ENCODE measurements at places on chromosomes 7 and 10.

- no peak for DNase-seq
Observed at GRCh38 chr7:47347346-47347745, 234.6 kb downstream of the TNS3 start.

DNA sequence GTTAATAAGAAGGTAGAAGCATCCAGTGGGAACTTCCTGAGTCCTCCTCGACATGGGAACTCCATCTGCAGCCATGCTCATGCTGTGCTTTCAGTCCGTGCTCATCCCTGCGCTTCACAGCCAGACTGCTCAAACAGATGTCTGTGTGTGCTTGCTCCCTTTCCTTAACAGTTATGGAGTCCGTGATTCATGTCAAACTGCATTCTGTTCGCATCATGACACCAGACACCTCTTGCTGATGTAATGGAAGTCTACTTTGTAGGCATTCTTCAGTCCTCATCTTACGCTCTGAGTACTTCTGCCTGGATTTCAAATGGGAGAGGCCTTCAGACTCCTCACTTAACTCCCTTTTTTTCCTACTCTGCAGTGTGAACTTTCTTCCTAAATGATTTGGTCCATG is 304.9 kb downstream of the SUGCT start:
- DNase-seq = no peak

DNA sequence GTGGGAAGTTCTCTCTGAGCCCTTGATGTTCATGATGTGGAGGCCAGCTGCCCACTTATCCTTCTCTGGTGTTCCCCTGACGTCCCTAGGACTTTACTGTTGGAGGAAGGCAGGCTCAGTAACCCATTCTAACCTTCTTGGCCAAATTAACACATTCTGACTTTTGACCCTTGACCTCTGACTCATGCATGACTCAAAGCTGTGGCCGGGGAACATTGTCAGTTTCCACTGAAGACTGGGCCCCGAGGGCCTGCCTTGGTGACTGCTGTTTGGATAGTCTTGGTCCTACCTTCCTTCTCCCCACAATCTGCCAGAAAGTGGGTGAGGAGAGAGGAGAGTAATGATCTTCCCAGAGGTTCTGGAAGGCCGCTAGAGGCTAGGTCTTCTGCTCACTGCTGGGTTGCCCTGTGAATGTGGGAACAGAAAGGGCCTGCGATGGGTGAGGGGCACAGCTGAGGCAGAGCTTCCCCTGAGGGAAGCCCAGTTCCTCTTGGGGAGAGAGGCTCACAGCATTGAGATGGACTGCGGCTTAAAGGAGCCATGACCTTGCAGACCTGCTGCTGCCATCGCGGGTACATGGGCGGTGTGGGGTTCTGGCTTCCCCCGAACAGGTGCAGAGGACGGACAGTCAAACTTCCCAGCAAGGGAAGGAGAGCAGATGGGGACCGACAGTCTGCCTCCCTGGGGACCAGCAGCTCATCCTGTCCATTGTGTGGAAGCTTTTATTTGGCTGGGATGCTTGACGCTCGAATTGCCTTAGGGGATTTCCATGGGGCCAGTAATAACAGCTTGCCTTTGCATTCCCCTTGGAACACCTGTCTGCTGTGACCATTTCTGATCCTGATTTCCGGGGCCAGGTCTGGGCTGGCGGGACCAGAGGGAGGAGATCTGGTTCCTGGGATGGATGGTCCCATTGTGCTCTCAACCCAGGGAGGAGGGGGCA is 43.8 kb downstream of the ADAMTS14 start:
- DNase-seq = no peak

DNA sequence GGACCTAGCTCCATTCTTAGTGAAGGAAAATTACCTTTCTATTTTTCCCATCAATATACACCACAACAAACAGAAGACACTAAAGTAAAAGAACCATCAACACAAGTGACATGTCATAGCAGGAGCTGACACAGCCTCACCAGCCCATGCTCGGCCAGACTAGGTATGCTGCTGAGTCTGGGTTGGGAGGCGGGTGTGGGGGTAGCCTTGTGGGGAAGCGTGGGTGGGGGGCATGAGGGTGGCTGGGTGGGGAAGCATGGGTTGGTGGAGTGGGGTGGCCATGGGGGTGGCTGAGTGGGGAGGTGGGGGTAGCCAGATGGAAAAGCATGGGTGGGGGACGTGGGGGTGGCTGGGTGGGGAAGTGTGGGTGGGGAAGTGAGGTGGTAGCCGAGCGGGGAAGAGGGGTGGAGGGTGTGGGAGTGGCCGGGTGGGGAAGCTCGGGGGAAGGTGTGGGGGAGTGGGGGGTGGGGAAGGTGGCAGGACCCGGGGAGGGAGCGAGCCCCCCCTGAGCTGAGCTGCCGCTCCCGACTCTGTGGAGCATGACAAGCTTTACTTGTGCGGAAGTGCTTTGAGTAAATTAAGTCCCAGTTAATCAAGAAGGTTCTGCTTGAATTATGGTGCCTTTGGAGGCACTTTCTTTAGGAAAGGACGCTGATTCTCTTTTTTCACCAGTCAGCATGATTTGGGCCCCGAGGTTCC is 294.6 kb upstream of the ZNF32 start:
- no peak for DNase-seq

GRCh38 chr7:19920705-19921104 is 147.3 kb upstream of the TMEM196 start:
- no peak for DNase-seq

DNA sequence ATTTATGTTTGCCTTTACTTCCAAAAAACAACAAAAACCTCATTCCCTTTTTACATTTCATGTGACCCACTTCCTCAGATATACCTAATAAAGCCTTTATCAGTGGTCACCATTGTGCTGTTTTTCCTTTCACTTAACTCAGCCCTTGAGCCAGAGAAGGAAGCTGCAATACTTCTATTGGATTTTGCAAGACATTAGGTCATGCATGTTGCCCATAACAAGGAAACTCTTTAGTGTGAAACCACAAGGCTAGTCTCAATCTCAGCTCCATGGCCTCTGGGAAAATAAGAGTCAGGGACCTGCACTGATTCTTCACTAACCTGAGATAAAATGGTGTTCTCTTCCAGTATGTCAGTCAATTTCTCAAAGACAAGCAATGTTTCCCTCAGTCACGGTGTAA is 27.8 kb downstream of the STEAP4 start:
- no peak for DNase-seq

- no peak for DNase-seq
Observed at GRCh38 chr7:149468208-149468607, 7.3 kb upstream of the ZNF777 start.

- no peak for DNase-seq
Observed at GRCh38 chr7:22680482-22680911, 46.5 kb upstream of the IL6 start.

- no peak for DNase-seq
Observed at GRCh38 chr10:14810969-14811953, 26.6 kb downstream of the CDNF start.

DNA sequence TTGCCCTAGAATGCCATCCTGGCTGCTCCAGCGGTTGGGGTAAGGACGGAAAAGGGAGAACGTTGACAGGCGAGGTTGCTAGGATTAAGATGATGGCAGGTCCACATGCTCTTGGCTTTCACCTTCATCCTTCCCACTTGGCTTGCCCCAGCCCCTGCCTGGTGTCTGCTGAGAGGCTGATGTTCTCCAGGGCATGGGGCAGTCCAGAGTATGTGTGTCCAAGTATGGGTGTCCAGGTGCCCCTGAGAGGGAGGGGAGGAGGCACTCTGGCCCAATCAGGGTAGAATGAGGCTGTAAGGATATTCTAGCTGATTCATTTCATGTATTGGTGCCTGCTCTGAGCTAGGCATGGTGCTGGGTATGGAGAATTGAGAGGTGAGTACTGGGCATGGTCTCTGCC is 12.6 kb downstream of the NEURL1 start:
- no peak for DNase-seq

GRCh38 chr7:155191137-155191536 is 106.5 kb upstream of the INSIG1 start:
- no peak for DNase-seq

GRCh38 chr7:76011442-76011861 is 17.1 kb upstream of the TMEM120A start:
- no peak for DNase-seq

Measured in stimulated activated CD8-positive, alpha-beta memory T cell treated with anti-CD3 and anti-CD28 coated beads, Interleukin-15, amount 100 ng/mL, for 24 hours (primary cell).